Keratinocyte (primary cell): ENCODE measurements at places on chromosomes 13 and 19. TPM values are rescaled to one million over a fixed set of nuclear protein-coding genes. Genes with fewer than 3 reads are reported as not detected.

CFAP97D2 gene
- not detected in 3 replicates for polyA plus RNA-seq

TNNT1 gene
- 89.7 to 113 TPM (median 99.6 TPM) in 3 replicates for polyA plus RNA-seq

ZNF534 gene
- 0.05 TPM in 1 of 3 replicates, not detected in the others for polyA plus RNA-seq

PRX gene
- 0.22 to 0.49 TPM (median 0.42 TPM) in 3 replicates for polyA plus RNA-seq

CNN1 gene
- 0.16 TPM in 1 of 3 replicates, not detected in the others for polyA plus RNA-seq

SYDE1 gene
- polyA plus RNA-seq = 5.8 to 8.8 TPM (median 6.4 TPM) in 3 replicates

LAIR2 gene
- not detected in 3 replicates for polyA plus RNA-seq

ZSCAN5C gene
- not detected in 3 replicates for polyA plus RNA-seq

PLEKHJ1 gene
- 36.8 to 53.1 TPM (median 46.8 TPM) in 3 replicates for polyA plus RNA-seq

CLDND2 gene
- 0.37 to 1.1 TPM in 2 of 3 replicates, not detected in the other for polyA plus RNA-seq

DNA sequence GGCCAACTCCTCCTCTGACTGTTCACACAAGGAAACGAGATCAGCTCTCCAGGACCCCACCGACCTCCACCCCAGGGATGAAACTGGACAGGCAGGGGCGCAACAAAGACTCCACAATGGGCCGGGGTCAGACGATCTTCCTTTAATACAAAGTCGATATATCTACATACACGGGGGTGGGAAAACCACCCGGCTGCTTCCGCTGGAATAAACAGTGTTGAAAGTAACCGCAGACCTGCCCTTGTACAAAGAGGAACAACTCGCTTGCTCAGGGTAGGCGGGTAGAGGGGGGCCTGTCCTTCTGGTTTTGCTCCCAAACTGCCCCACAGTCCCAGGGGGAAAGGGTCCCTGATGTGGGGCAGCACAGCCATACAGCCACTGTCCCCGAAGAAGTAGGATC is 135.2 kb downstream of the PTPRS start:
- no peaks in the 10 kb centered on the region for H3K36me3 ChIP-seq
- H3K27ac ChIP-seq = no peak overlapping the region
- H3K27me3 ChIP-seq = no peaks in the 10 kb centered on the region
- H3K4me3 ChIP-seq = no peak overlapping the region
- DNase-seq = no peak

- H3K4me1 ChIP-seq = no peaks in the 10 kb centered on the region
- H3K36me3 ChIP-seq = no peaks in the 10 kb centered on the region
- no peak overlapping the region for H3K27ac ChIP-seq
- no peak for DNase-seq
- no peak overlapping the region for H3K4me3 ChIP-seq
Observed at GRCh38 chr19:31880283-31880682, 465.1 kb upstream of the ZNF507 start.

DNA sequence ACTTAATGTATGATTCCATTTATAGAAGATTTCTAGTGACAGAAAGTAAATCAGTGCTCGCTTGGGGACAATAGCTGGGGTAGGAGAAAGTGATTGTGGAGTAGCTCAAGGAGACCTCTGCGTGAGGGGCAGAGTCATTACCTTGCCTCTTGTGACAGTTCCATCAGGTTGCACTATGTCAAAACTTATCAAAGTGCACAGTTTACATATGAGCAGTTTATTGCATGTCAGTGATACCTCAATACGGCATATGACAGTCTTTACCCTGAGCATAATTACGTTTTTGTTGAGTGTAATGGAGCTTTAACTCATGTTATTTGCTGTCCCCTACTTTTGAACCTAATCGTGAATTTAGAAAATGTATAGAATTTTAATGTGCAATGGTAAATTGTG is 15.0 kb downstream of the ARHGEF7 start:
- no peak overlapping the region for H3K4me3 ChIP-seq
- no peak for DNase-seq
- no peaks in the 10 kb centered on the region for H3K36me3 ChIP-seq
- H3K27ac ChIP-seq = no peak overlapping the region
- H3K4me1 ChIP-seq = no peaks in the 10 kb centered on the region
- peaks cover 13% of the 10 kb centered on the region for H3K27me3 ChIP-seq

DNA sequence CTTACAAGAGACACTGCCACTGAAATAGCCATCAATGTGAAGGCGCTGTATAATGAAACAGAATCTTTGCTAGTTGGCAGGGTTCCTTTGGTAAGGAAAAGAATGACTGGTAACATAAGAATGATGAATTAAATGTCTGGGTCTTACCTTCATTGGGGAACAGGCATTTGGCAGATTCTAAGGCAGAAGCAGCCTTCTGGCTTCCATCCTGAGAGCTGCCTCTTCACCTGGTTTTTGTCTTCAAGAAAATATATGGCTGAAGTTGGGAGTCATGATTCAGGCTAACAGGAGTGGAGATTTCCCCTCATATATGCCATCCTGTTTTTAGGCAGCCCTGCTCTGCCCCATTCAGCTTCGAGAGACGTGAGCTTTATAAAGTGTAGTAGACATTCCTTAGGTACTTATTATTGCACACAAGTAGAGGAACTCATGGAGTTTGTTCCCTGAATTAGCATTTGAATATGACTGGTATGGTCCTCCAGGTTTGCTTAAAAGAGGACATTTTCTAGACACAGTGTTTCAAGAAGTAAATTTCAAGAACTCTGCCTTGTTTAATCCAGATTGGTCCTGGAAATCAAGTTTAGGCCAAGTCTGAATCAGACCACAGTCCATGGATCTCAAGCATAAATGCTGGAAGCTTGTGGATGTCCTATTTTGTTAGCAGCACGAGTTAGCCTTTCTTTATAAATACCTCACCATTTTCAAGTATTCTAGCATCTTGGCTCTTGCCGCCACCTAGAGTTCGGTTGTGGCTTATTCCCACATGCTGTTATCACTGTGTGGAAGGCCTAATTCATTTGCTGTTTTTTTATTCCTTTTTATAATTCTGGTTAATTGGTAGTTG is 56.2 kb upstream of the AKAP11 start:
- DNase-seq = no peak
- peaks cover 17% of the 10 kb centered on the region for H3K36me3 ChIP-seq
- peaks cover 35% of the 10 kb centered on the region for H3K4me1 ChIP-seq
- H3K27ac ChIP-seq = peak overlapping the region; percentile 8
- no peaks in the 10 kb centered on the region for H3K27me3 ChIP-seq
- H3K4me3 ChIP-seq = no peak overlapping the region

DNA sequence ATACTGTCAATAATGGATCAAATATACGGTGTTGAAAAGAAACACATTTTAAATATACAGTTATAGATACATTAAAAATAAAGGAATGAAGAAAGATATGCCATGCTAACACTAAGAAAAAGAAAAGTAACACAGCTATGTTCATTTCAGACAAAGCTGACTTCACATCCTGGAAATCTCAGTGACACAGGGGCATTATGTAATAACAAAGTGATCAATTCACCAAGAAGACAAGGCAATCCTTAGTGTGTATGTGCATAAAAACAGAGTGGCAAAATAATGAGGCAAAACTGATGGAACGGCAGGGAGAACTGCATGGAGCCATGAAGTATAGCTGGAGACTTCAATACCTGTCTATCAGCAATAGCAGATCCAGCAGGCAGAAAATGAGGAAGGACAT is 13.1 kb downstream of the ZNF14 start:
- H3K4me3 ChIP-seq = no peak overlapping the region
- no peak for DNase-seq
- no peaks in the 10 kb centered on the region for H3K4me1 ChIP-seq
- H3K27me3 ChIP-seq = no peaks in the 10 kb centered on the region
- H3K36me3 ChIP-seq = no peaks in the 10 kb centered on the region
- no peak overlapping the region for H3K27ac ChIP-seq

GRCh38 chr13:22461854-22462490 is 718.8 kb upstream of the SGCG start:
- H3K36me3 ChIP-seq = no peaks in the 10 kb centered on the region
- no peaks in the 10 kb centered on the region for H3K4me1 ChIP-seq
- no peak for DNase-seq

GRCh38 chr13:108915095-108915633 is 285.8 kb downstream of the MYO16 start:
- H3K27me3 ChIP-seq = no peaks in the 10 kb centered on the region
- DNase-seq = no peak
- H3K4me1 ChIP-seq = peaks cover 26% of the 10 kb centered on the region
- H3K4me3 ChIP-seq = no peak overlapping the region
- peak overlapping the region; percentile 62 for H3K27ac ChIP-seq

GRCh38 chr19:13017306-13018034 is 22.2 kb downstream of the NFIX start:
- no peak overlapping the region for H3K4me3 ChIP-seq
- H3K36me3 ChIP-seq = no peaks in the 10 kb centered on the region
- peaks cover 93% of the 10 kb centered on the region for H3K4me1 ChIP-seq
- H3K27ac ChIP-seq = peak overlapping the region; percentile 95

DNA sequence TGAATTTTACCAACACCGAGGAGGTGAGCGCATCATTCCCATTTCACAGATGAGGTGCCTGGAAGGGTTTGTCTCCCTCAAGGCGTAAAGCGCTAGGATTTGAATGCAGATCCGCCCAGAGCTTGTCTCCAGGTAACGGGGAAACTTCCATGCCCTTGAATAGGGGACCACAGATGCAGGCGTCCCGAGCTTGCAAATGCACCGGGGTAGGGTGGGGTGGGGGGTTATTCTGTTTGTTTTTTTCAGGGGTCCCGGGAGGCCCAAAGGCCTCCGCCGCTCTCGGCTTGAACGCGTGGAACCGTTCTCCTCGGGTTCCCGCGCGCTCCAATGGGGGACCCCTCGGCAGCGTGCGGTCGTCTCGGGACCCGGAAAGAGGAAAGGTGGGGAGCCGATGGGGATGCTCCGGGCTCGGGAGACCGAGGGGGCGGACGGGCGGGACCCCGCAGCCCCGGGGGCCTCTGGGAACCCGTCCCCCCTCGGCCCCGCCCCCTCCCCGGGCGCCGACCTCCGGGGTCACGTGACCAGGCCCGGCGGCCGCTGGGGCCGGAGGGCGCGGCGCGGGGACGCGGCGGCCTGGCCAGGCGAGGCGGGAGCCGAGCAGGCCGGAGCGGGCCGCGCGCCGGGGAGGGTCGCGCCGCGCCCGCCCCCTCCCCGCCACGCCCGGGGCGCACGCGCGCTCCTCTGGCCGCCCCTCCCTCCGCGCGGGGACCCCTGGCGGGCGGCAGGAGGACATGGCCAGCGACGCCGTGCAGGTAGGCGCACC is at the start of gene PKN1:
Gene PKN1 (plus strand): TSS at position 516 of the 763 bp plus-strand sequence. CDS start 216 bp downstream, at position 732.
- H3K4me1 ChIP-seq = no peaks in the 10 kb centered on the region
- H3K27ac ChIP-seq = no peak within 1 kb of the TSS
- H3K27me3 ChIP-seq = peaks cover 23% of the 10 kb centered on the region
- no peak for DNase-seq

- no peak overlapping the region for H3K4me3 ChIP-seq
- peaks cover 8% of the 10 kb centered on the region for H3K27me3 ChIP-seq
- no peak overlapping the region for H3K27ac ChIP-seq
- no peak for DNase-seq
Observed at GRCh38 chr19:1064661-1065605, 2.0 kb upstream of the ARHGAP45 start.

GRCh38 chr19:6734096-6734696 is 3.2 kb downstream of the GPR108 start:
- no peak for DNase-seq
- no peak overlapping the region for H3K27ac ChIP-seq
- H3K27me3 ChIP-seq = no peaks in the 10 kb centered on the region
- H3K36me3 ChIP-seq = peaks cover 25% of the 10 kb centered on the region

DNA sequence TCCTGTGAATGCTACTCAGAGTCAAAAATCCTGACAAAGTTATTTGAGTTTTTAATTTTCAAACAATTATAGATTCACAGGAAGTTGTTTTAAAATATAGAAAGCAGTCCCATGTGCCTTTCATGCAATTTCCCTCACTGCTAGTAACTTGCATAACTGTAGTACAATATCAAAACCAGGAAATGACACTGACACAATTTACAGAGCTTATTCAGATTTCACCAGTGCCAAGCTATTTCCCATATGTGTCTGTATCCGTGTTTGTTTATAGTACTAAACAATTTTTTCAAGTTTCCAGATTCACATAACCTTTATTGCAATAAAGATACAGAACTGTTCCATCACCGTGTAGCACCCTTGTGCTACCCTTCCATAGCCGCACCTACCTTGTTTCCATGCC is 934.6 kb downstream of the PCDH17 start:
- no peak overlapping the region for H3K4me3 ChIP-seq
- no peaks in the 10 kb centered on the region for H3K27me3 ChIP-seq
- no peaks in the 10 kb centered on the region for H3K4me1 ChIP-seq

GRCh38 chr19:4951656-4952055 is 17.3 kb upstream of the KDM4B start:
- DNase-seq = no peak
- peaks cover 33% of the 10 kb centered on the region for H3K36me3 ChIP-seq
- no peak overlapping the region for H3K4me3 ChIP-seq

GRCh38 chr19:55041244-55041626 is 3.2 kb upstream of the GP6 start:
- no peaks in the 10 kb centered on the region for H3K27me3 ChIP-seq
- no peak overlapping the region for H3K27ac ChIP-seq
- no peak overlapping the region for H3K4me3 ChIP-seq
- DNase-seq = no peak

DNA sequence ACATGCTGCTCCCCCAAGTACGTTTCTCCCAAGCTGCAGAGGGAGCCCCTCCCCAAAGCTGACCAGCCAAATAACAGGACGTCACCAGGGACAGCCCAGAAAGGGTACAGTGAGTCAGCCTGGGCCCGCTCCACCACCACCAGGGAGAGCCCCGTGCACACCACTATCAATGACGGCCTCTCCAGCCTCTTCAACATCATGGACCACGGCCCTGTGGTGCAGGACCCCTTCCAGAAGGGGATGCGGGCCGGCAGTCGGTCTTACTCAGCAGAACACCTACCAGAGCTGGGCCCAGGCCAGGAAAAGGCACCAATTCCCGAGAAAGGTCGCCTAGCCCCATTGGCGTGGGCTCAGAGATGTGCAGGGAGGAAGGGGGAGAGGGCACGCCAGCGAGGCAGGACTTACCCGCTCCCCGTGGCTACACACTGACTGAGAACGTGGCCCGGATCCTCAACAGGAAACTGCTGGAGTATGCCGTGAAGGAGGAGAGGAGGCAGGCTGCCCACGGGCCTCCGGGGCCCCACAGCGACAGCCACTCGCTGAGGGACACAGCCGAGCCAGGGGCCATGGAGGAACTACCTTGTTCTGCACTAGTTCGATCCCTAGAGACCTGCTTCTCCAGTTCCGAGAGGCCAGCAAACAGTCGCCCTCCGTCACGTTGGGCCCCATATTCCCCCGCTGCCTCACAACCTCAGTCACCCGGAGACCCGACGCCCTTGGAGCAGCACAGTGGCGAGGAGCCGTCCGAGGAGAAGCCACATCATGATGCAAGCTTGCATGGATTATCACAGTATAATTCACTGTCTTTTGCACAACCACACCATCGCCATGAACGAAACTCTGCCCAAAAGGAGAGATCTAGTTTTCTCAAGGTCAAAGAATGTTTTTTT is 815.9 kb upstream of the KLHL1 start:
- no peaks in the 10 kb centered on the region for H3K36me3 ChIP-seq
- no peak for DNase-seq
- H3K27me3 ChIP-seq = no peaks in the 10 kb centered on the region
- no peaks in the 10 kb centered on the region for H3K4me1 ChIP-seq

- DNase-seq = no peak
- H3K27me3 ChIP-seq = no peaks in the 10 kb centered on the region
- H3K4me3 ChIP-seq = no peak overlapping the region
- H3K4me1 ChIP-seq = no peaks in the 10 kb centered on the region
Observed at GRCh38 chr13:111399334-111399733, 78.9 kb downstream of the TEX29 start.
